ENCODE measurements at places on chromosomes 13 and 19.

DNA sequence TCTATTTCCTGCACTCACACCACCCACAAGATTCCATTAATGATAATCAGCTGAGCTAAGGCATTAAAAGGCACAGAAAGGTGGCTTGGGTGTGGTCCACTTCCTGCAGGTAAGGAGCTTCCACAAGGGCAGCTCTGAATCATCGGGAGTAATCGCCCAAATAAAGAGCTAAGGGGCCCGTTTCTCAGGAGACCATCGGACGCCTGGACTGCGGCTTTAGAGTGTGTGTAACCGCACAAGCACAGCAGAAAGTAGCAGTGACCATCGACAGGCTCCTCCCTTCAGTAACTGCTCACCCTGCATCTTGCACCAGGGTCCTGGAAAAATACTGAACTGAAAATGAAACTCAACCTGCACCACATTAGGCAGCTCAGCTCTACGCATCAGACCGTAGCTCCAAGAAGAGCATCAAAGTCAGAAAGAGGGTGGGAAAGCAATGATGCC, 6.0 kb downstream of the STK24 start:
- DNase-seq, result no peak

GRCh38 chr19:46239193-46240024, 9.9 kb downstream of the IGFL1 start:
- no peak for DNase-seq

DNA sequence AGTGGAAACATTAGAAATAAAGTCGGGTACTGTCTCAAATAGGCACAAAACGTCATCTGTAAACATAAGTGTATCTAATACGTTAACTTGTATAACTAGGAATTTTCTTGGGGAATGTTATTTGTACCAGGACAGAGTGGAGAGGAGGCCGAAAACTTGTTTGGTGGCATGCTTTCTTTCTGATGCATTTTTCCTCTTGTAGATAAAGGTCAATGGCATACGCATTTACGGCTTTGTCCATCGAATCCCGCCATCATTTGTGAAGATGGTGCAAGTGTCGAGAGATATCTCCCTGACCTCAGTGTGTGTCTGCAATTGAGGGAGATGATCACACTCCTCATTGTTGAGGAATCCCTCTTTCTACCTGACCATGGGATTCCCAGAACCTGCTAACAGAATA, 4.7 kb downstream of the LGALS13 start:
- no peak for DNase-seq

- DNase-seq, result no peak
These were observed 236.4 kb downstream of the ATP8A2 start for GRCh38 chr13:25608181-25608580.

DNA sequence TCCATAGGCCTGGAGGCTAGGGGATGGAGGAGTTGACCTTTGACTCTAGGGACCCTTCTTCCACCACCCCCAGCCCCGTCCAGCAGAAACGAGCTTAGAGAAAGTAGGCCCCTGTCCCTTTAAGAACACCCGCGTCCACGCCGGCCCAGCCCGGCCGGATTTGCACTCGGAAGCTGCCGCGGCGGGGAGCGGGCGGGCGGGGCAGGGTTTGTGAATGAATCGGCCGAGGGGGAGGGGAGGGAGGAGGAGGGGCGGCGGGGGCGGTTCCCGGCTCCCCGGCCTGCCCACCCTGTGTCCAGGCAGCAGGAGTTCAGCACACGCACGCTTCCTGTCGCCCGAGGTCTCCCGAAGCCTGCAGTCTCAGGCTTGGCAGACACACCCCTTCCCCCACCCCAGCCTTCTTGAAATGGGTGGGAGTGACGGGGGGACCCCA, 1.5 kb downstream of the UNC13A start:
- DNase-seq, result no peak

GRCh38 chr19:14160017-14160703, 23.8 kb upstream of the ASF1B start:
- DNase-seq, result no peak

- peak; percentile 52 for DNase-seq
These were observed 659 bp downstream of the NFKBID start for GRCh38 chr19:35899547-35900214.

DNA sequence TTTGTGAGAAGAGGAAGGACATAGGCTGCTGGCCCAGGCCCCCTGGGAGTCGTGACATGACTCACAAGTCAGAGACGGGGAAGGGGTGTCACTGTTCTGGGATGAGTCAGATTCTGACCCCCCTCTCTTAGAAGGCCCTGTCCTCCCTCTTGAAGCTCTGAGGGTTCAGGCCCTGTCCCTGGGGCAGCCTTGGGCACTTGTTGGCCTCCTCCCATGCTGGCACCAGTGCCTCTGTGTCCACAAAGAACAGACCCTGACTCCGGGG, 2.7 kb upstream of the CEACAM7 start:
- DNase-seq, result no peak

DNA sequence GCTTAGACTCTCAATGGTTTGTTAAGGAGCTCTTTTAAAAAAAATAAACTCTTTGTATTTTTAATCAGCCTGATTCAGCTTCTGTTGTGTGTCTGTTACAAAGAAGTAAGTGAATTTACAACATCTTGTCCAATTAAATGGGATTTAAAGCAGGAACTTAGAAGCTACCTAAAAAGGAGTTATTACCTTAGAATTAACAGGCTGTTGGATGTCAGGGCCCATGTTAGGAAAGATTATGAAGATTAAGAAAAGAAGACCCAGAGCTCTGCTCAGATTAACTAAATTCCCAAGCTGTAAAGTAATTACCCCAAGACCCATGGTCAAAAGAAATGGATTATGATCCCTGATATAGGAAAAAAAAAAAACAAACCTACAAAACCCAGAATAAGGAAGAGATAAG, 44.1 kb upstream of the ZNF780A start:
- DNase-seq, result no peak

- DNase-seq, result no peak
These were observed 523.7 kb upstream of the HTR2A start for GRCh38 chr13:47420568-47420967.

DNA sequence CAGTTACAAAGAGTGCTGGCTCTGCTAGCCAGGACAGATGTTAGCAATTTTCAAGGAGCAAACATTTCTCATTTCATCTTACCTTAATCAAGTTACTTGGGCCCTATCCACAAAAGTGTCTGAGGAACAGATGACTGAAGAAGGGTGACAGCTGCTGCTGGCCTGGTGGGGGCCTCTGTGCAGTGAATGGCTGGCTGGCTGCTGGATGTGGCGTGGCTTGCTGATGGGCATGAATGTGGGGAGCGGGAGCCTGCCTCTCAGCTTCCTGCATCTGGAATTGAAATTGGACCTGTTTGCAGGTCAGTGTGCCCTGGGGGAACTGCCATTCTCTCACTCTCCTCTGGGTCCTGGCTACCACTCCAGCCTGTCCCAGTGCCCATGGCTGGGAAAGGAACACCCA, 94.7 kb downstream of the RGCC start:
- no peak for DNase-seq

DNA sequence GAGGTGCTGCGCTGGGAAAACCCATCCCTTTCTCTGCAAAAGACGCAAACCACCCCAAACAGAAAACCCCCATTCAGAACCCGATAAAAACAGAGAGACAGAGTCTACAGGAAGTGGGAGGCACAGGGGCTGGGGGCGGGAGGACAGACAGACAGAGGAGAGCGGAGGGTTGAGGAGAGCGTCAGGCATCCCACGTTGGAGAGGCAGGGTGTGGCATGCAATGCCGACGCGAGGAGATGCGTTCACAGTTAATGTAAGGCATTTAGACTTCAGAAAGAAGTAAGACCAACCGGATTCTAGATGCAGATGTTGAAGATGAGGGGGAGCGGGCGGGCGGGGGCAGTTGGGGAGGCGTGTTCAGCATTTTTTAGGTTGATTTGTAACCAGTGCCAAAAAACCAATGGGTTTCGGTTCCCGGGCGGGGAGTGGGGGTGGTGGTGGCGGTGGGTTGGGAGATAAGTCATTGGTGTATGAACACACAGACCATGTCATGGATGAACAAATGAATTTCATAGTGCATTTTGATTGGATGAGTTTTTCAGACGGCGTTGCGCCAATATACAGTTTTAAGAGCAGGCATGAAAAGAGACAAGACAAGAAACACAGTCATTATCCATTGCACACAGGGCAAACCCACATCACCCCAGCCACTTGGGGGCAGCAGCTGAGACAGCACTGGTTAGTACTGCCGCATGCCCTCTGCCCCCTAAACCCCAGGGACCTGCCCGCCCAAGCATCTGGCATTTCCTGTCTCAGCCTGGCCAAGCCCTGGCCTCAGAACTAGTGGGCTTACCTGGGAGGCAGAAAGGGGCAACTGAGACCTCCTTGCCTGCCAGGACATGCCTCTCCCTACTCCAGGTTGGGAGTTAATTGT, 91.3 kb downstream of the IER2 start:
- no peak for DNase-seq

DNA sequence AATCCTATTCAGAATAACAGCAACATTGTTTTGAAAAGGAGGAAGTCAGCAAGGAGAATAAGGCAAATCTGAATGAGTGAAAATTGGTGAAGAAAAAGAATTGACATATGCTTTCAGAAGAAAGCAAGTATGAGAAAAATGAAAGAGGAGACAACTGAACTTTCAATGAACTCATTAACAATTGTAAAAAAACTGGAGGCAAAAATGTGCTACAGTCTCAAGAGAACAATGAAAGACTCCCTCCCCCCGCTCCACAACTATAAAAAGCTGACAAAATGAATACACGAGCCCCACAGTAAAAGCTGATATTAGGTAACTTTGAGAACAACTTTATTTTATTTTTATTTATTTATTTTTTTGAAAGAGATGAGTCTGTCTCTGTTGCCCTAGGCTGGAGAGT, 373.1 kb downstream of the DIAPH3 start:
- no peak for DNase-seq

GRCh38 chr13:88071371-88071770, 400.2 kb downstream of the SLITRK5 start:
- no peak for DNase-seq

- no peak for DNase-seq
These were observed 30.4 kb downstream of the TPT1 start for GRCh38 chr13:45310341-45311131.

DNA sequence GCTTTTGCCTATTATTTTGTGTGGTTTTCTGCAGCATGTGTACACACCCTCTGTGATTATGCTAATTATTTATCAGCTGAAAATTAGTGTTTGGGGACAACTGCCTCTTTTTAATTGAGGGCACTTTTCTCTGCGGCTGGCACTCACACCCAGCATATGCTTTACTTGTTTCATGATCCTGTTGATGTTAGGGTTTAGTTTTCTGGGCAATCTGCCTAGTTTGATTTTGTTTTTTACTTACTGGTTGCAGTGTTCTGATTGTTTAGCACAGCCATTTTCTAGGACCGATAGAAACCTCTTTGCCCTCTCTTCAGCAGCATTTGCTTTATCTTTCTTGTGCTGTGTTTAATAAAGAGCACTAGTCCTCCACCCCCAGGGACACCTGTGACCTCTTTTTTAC, 161.6 kb downstream of the PAN3 start:
- no peak for DNase-seq

- no peak for DNase-seq
These were observed 117.6 kb upstream of the SPRY2 start for GRCh38 chr13:80458543-80458942.

- no peak for DNase-seq
These were observed 7.0 kb upstream of the RCN3 start for GRCh38 chr19:49520705-49521319.

DNA sequence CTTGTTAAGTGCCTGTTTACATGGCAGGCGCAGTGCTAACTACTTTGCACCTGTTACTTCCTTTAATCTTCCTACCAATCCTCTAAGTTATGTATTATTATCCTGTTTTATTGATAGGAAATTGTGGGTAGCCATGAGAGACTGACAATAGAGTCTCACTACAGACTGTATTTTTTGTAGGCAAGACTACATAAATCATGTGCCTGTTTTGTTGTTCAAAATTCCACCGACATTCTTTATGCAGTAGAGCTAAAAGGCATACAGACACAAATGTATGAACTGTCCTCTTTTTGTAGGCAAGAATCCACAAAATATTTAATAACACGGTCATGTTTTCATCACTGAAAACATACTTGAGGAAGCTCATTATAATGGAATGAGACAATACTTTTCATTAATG, 205.5 kb downstream of the NALCN start:
- DNase-seq, result no peak

DNA sequence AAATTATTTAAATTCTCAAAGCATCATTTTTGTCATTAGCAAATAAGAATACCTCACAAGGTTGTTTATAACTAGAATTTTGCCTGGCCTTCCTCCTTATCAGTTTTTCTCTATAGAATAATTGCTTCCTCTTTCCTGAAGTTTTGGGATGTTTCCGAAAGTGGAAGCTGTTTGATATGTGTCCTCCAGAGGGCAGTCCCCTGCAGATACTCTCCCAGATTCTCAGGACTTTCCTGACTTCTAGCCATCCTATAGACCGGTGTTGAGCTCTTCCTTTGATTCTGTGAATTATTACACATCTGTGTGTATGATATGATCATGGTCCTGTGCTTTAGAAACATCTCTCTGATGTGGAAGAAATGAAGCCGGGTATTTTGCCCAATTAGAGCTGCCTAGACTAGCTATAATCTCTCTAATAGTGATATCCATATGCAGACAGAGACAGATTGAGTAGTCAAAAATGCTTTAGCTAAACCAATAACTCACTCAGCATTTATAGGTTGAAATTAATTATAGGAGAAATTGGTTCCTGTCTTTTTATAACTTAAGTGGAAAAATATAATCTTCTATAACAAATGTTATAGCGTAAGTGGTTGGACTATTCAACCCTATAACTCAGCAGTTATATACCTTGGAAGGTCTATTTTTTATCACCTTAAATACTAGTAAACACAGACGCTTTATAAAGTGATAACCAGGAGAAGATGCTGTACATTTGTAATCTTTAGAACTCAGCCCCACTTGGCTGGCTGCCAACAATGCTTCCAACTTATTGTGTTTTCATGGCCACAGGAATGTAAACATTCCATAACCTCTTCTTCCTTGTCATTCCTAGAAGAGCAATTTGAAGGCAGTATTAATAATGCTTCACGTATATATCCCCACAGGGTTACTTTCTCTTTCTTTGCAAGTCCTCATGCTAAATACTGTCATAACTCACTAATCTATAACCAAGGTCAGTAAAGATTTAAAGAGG, 201.0 kb upstream of the RXFP2 start:
- peak; percentile 30 for DNase-seq

DNA sequence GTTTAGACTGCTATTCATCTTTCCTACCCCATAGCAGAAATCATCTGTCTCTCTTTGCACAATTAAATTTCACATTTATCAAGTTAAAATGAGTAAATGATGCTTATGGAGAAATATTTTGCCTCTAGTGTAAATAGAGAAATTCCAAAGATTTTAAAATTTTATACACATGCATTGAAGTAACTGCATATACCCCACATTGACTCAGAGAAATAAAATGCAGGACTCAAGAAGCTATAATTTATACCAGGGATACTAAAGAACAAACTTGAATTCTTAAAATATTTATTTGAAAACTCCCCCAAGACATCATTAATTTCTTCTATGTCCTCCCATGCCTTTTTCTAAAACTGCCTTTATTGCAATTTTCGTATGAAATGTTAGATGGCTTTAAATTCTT, 165.8 kb downstream of the DIAPH3 start:
- DNase-seq, result no peak

DNA sequence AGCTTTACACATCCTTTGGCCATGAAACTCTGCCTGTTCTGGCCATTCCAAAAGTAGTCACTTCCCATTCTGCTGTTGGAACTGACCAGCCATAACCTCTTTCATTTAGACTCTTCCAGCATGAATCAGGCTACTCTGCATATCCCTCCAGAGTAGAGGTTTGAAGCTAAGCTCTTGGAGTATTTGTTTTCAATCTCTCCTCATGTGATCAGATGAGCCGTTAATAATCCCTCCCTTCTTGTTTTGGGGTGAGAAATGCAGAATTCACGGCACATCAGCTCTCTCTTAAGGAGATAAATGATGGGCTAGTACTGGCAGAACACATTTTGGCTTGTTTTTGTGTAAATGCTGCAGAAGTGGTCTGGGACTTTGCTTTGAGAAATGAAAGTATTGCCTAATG, 519.9 kb downstream of the PCDH17 start:
- DNase-seq, result no peak

Measured in fibroblast of the conjunctiva (primary cell).